ENCODE measurements at places on chromosomes 13 and 19.

DNA sequence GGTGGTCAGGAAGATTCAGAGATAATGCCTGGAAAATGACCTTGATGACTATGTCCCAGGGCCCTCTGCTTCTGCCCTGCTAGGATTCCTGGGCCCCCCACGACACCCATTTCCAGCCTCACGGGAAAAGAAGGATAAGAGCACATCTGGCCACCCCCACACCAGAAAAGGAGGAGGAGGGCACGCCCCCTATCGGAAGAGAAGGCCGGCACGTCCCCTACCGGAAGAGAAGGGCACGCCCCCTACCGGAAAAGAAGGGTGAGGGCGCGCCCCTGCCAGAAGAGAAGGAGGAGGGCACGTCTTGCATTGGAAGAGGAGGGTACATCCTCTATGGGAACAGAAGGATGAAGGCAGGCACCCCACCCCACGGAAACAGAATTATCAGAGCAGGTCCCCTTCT, 84.3 kb downstream of the IER2 start:
- DNase-seq, result peak; percentile 15

- no peak for DNase-seq
These were observed 91.0 kb downstream of the NHLRC3 start for GRCh38 chr13:39129213-39129612.

- DNase-seq, result no peak
These were observed 86.1 kb downstream of the THSD1 start for GRCh38 chr13:52319876-52320275.

DNA sequence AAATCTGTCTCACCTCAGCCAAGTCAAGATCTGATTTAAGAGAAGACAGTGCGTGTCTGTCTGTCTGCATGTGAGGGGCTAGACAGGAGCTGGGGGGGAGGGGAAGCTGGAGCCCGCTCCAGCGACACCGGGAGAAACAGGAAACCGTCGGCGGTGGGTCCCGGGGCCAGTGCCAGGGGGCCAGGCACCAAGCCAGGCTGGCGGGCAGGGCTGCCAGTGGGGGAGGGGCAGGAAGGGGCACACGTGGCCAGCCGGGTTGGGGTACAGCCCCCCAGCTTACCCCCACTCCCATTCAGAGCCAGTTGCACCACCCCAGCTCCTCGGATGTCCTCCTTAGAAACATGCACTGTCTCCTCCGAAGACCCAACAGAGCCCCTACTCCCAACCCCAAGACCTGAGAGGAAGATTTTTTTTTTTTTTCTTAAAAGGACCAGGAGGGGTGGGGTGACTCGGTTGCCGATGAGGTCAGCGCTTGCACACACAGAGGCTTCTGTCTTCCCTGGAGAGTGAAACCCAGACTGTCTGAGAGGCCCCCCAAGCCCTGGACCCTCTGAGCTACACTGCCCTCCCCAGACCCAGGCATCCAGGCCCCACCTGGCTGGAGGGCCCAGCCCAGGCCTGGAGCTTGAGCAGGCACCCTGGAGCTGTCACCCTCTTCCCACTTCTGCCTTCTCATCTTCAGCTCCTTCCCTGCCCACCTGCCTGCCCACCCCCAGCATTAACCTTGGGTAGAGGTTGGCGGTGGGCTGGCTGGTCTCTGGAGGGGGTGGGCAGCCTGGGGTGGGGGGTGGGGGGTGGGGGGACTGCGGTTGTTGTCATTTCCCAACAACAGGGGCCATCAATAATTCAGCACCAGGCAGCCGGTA, 4.0 kb downstream of the ERF start:
- no peak for DNase-seq

- DNase-seq, result no peak
These were observed 310.0 kb upstream of the TSHZ3 start for GRCh38 chr19:31658993-31659896.

- DNase-seq, result no peak
These were observed 19.0 kb upstream of the S1PR4 start for GRCh38 chr19:3159565-3159964.

GRCh38 chr19:50326101-50326664, 3.0 kb downstream of the KCNC3 start:
- no peak for DNase-seq

DNA sequence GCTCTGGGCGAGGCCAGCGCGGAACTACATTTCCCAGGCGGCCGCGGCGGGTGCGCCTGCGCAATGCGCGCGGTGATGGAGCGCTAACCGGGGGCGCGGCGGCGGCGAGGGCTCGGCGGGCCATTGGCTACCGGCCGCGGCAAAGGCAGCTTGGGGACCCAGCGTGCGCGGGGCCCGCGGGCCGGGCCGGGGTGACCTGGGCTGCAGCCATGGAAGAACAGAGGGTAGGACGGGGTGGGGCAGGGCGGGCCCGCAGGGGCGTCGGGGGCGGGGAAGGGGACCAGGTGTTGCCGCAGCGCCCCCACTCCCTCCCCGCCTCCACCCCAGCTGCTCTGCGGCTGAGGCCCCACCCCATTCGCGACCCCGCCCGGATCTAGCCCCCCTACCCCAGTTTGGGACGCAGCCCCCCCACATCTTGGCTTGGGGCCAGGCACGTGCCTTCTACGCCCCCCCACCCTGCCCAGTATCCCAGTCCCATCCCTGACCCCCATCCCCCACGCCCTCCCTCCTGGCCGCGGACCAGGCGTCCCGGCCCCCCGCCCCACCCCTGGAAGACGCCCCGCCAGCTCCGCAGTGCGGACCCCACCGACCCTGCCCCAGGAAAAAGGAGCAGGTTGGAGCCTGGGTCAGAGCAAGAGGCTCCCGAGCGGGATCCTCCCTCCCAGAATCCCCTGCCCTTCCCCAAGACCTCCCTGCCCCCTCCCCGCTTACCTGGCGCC, at the start of gene FSD1:
TSS of gene FSD1 (plus strand) at position 61 of the 719 bp plus-strand sequence. CDS start at position 210, 149 bp downstream.
- DNase-seq, result peak; percentile 62

- no peak for DNase-seq
These were observed 461.4 kb downstream of the MYO16 start for GRCh38 chr13:109090796-109091195.

- DNase-seq, result no peak
These were observed 497.0 kb downstream of the FOXO1 start for GRCh38 chr13:40169476-40169875.

- DNase-seq, result no peak
These were observed 29.1 kb downstream of the MYO9B start for GRCh38 chr19:17104679-17105078.

DNA sequence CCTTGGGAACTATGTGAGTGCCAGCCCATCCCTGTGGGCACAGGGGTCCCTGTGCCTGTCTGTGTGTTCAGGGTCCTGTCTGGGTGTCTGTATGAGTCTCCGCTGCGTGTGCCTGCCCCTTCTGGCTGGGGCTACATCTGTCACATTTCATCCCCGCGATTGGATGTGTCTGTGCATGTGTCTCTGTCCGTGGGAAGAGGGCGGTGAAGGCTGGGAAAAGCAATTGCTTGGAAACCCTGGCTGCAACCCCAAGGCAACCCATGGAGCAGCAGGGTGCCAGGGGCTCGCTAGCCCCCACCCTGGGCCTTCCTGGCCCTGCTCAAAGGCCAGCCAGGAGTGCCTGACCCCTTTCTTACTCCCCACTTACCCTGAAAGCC, 1.4 kb downstream of the MAG start:
- no peak for DNase-seq

- DNase-seq, result no peak
These were observed 179.3 kb downstream of the ZIC5 start for GRCh38 chr13:99792079-99792921.

GRCh38 chr19:5030136-5030820, 61.4 kb downstream of the KDM4B start:
- no peak for DNase-seq
